Activated T-cell treated with anti-CD3 and anti-CD28 coated beads, Interleukin-2, amount 50 U/mL, for 4 hours (primary cell): ENCODE measurements at places on chromosomes 5 and 9. TPM values are rescaled to one million over a fixed set of nuclear protein-coding genes. Genes with fewer than 3 reads are reported as not detected.

The RNF224 gene
- not detected for total RNA-seq

DNA sequence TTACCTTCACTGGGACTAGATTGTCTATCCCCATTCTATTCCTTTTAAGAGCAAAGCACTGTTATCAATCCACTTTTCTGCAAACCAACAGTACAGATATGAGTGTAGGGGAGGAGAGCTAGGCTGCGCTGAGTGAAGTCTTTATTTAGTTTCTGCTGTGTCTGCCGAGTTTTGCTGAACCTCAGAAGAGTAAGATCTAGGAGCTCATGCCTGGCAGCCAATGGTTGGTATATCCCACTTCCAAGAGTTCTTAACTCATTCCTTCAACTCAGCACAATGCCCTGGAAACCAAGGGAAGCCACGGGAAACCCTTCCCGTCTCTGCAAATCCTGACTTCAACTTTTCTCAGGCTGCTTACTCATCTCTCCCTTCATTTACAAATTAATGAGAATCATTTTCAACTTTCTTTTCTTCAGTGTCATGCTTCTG, 58.0 kb upstream of the JAK2 start:
- no peak for DNase-seq

The RFESD gene
- total RNA-seq = 3.2 TPM

The LRRC70 gene
- 0.38 TPM for total RNA-seq

The PCDHA9 gene
- total RNA-seq = not detected

The C8G gene
- 1.4 TPM for total RNA-seq

DNA sequence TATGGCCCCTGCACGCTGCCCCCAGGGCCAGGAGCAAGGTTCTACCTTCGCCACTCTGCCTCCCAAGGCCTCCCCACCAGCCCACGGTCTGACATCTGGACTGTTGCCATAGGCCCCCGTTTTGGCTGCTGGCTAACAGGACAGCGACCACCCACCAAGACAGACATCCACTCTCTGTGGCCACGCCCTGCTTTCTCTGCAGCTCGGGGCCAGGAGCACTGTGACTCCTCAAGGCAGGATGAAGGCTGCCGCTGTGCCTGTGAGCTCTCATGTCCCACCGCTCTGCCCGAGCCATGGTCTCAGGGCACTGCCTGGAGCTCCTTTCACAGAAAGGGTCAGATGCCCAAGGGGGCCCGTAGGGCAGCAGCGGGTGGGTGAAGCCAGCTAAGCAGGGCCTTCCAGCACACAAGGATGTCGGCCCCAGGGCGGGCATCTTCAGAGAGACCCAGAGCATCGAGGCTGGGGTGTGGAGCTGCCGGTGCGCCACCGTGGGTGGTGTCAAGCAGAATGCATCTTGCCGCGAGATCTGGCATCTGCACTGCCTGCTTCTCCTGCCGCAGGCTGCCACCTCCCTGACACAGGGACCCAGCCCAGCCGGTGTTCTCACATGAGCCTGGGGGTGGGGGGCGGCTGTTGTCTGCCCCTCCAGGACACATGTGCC, 92.2 kb upstream of the ADAMTS2 start:
- no peak for DNase-seq

GRCh38 chr5:40481241-40481640, 198.5 kb upstream of the PTGER4 start:
- DNase-seq = no peak

DNA sequence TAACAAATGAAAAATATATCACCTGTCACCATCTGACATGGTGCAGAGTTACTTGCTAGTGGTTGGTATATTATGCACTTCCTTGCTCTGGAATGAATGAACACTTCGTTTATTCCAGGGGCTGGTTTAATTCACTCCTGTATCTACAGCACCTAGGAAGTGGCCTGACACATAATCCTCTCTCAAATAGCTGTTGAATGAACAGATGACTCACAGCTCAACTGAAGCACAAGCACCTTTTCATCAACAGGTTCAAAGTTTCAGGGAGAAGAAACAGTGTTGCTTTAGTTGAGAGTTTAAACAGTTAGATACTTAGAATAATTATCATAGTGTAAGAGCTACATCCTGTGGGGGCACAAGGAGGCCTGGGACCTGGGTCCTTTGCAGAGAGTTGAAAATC, 135.0 kb upstream of the DAP start:
- no peak for DNase-seq

The ATP10B gene
- 0.05 TPM for total RNA-seq

- DNase-seq = no peak
Observed at GRCh38 chr9:12667892-12668291, 25.3 kb upstream of the TYRP1 start.

- DNase-seq = no peak
Observed at GRCh38 chr9:136831720-136832104, 10.6 kb upstream of the AJM1 start.

The MELK gene
- total RNA-seq = 8.4 TPM

GRCh38 chr5:79202076-79202475, 33.9 kb upstream of the JMY start:
- no peak for DNase-seq

The GAS1 gene
- 0.61 TPM for total RNA-seq

DNA sequence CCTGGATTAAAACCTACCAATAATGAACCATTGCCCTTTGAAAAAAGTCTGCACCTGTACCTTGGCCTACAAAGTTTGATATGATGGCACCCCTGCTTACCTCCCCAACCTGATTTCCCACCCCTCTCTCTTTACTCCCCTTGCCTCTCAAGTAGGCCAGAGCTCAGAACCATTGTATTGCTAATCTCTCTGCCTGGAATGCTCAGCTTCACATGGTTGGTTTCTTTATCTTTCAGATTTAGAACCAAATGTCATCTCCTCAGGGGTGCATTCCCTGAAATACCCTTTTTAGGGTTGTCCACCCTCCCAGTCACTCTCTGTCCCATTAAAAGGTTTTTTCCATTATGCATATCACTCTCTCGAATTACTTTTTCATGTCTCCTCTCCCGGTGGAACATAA, 116.6 kb upstream of the VCAN start:
- DNase-seq = no peak

The PTCD2 gene
- 13.3 TPM for total RNA-seq

DNA sequence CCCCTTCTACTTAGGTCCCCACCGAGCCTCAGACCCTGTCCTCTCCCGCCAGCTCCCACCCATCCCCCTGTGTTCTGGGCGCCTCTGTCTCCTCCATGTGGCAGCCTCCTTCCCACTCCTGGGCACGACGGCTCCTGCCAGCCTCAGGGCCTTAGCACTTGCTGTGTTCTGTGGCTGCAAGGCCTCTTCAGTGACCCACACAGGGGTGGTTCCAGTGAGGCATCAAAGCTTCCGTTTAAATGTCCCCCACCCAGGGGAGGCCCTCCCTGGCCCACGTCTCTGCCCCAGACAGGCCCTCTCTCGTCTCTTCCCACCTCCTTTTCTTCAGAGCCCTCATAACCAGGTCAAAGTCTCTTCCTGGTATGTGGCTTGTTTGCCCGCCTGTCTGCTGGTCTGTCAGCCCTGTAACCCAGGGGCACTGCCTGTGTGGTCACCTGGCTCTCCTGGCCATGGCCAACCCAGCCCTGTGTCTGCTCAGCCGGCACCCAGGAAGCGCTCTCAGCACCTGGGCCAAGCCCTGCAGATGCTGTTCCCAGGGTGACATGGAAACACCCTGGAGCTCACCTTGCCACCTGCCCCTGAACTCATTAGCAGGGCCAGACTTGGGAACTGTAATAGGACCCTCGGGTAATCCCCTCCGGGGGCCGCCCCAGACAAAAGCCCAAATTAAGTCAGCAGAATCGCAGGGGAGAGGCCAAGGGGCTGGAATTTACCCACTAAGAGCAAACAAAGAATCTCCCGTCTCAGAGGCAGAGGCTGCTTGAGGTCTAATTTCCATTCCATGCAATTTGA, 33.7 kb downstream of the LHX3 start:
- DNase-seq = no peak

- no peak for DNase-seq
Observed at GRCh38 chr5:36436306-36436705, 134.6 kb upstream of the RANBP3L start.

The PCDHA1 gene
- total RNA-seq = not detected

- no peak for DNase-seq
Observed at GRCh38 chr9:89896806-89897340, 292.1 kb downstream of the GADD45G start.

GRCh38 chr9:105911104-105911911, 217.0 kb downstream of the TMEM38B start:
- no peak for DNase-seq

The PCDHGA4 gene
- 0.30 TPM for total RNA-seq

The TSPAN17 gene
- total RNA-seq = 18.3 TPM

The SELENOP gene
- total RNA-seq = 0.95 TPM

- DNase-seq = no peak
Observed at GRCh38 chr9:84615544-84615943, 54.0 kb upstream of the NTRK2 start.

- no peak for DNase-seq
Observed at GRCh38 chr5:9201011-9201410, 344.9 kb downstream of the SEMA5A start.

DNA sequence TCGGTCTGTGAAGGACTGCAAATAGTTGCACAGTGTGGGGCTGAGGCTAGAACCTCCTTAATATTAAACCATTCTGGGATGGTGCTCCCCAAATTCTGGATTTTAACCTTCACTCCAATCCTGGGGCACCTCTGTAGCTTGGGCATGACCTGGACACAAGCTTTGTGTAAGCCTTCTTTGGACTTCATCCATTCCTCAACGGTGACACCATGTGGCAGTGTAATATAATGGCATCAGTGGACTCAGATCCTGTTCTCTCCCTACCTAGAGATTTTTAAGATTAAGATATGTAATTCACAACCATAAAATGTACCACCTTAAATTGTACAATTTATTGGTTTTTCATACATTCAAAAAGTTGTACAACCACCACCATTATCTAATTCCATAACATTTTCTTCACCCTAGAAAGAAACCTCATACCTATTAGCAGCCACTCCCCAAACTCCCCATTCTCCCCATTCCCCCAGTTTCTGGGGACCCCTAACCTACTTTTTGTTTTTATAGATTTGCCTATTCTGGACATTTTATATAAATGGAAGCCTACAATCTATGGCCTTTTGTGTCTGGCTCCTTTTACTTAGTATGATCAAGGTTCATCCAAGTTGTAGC, 4.8 kb upstream of the PLGRKT start:
- DNase-seq = no peak

GRCh38 chr9:34179213-34180136, 632 bp downstream of the UBAP1 start:
- DNase-seq = no peak
